ENCODE measurements at places on chromosomes 7 and 10.

DNA sequence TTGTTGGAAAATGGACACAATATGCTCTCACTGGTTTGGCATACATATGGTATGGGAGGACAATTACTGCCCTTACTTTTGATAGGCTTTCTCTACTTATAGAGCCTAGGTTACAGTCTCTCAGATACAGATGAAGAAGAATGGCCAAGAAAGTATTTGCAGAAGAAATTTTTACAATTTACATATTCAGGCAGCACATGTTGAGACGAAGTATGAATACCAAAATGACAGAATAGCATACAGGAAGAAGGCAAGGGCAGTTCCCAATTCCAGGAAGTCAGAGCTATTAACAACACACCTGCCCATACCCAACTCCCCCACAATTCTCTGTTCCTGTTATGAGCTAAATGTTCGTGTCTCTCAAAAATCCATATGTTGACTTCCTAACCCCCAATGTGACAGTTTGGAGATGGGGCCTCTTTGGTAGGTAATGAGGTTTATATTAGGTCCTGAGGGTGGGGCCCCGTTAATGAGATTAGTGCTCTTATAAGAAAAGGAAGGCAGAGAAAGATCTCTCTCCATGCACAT, 67.8 kb downstream of the DOCK4 start:
- DNase-seq: no peak

GRCh38 chr10:116237260-116237659, 35.7 kb downstream of the GFRA1 start:
- no peak for DNase-seq

DNA sequence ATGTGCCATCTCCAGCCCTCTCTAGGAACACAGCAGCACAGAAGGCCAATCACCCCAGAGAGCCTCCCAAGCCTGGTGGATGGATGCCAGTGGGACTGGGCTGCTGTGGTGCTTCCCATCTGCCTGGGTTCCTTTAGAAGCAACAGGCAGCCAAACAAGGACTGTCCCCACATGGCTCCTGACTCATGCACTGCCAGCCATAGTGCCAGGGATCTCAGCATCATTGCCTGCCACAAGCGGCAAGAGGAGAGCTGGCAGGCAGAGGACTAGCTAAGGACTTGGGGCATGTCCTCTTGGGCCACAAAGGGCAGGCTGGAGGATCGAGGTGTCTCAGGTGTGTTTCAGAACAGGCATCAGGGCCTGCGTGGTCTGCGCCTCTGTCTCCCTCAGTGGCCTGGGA, 23.4 kb upstream of the FIGNL1 start:
- no peak for DNase-seq

DNA sequence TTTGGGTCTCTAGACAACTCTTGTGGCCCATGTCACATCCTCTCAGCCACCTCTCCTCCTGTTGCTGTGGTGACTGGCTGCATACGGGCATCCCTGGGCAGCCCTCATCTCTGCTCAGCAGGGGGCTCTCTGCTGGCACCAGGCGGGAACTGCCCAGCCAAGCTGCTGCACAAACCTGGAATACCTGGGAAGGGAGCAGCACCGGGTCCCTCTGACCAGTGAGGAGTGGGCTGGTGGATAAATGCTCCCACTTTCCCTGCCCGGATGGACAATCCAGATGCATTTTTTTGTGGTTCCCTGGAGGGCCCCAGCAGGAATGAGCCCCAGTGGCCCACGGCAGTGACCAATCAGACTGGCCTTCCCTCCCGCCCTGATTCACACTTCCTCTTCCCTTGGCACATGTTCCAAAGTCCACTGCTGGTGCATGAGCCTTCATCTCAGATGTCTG, 21.9 kb downstream of the GRID1 start:
- no peak for DNase-seq

DNA sequence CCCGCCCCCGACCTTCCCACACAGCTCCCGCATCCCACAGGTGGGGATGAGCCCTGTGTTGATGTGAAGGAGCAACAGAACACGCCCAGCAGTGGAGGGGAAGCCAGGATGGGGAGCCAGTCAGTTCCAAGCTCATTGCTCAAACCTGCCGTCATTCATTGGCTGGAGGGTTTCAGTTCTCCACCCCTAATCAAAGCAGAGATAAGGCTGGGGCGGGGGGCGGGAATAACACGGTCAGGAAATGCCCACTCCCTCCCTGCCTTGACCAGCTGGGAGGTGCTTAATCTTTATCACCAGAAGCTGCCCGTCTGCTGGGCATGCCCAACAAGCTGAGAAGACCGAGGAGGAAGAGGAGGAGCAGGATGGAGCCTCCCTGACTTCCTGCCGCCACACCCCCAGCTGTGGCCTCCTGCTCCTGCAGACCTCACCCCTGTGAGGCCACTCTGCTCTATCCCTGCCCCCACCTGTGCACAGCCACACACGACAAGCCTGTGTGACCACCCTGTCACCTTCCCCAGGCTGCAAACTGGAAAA, 265.1 kb downstream of the ZEB1 start:
- no peak for DNase-seq

- no peak for DNase-seq
Measured at GRCh38 chr7:34652809-34653208, 5.2 kb upstream of the NPSR1 start.

GRCh38 chr10:8181496-8182157, 127.1 kb downstream of the GATA3 start:
- DNase-seq: no peak

DNA sequence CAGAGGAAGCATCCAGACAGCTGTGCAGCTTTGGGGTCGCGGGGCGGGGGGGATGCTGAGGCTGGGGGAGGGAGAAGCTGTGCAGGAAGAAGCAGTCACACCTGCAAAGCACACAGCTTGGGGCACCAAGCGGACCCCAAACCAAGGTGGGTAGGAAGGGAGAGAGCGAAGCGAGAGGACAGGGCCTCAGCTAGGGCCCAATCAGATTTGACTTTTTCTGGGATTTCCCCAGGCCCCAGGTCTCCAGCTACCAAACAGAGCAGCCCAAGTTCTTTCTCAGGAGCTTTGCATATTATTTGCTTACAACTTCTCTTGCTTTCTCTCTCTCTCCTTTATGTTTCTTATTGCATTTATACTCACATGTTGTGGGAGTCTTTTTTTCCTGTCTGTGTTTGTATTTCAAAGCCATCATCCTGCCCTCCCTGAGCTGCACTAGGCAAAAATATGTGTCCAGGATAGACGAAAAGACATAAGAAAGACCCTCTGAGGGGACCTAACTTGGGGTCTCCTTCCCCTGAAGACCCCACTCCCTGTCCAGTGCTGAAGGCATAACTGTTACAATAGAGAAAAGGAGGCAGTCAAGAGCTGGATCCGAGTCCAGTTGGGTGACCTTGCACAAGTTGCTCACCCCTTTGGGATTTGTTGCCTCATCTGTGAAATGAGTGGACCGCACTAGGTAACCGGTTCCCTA, 50.6 kb upstream of the SMNDC1 start:
- DNase-seq: no peak

DNA sequence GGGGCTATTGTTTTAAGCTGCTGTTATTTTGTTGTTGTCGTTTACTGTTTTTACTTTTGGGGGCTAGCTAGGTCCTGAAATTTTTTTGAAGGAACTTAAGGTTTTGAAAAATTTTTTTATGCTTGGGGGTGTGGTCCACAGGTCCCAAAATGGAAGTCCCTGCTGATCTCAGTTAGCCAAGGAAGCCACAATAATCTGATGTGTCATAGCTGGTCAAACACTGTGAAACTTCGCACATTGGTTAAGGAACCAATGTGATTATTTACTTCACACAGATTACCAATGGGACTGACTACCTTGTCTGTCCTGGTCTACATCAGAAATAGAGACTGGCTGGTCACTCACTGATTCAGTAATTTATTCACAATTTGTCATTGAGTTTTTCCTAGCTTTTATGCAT, 29.5 kb upstream of the HYCC1 start:
- DNase-seq: no peak

DNA sequence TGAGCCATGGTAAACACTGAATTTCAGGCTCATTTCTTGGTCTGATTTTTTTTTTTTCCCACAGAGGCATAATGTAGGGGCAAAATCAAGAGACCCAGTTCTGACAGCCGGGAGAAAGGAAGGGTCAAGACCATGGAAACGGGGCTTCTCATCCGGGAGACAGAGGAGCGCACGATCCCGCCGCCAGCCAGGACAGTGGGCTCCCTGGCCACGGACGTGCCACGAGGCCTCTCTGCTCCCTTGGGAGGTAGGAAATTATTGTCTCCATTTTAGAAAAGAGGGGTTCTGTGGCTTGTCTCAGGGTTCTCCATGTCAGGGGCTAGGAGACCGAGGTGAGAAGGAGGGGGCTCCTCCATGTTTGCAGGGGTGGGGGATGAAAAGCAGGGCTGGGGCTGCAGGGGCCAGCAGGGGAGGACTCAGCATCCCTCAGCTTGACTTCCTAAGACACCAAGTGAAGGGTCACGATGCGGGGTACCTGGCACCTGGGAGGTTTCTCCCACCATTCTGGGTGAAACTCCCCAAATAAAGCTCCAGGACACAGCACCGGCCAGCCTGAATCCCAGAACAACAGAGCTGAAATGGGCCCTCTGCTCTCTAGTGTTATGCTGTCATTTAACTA, 37.6 kb downstream of the PPIF start:
- no peak for DNase-seq

All from central memory CD8-positive, alpha-beta T cell (primary cell).